Activated CD8-positive, alpha-beta T cell treated with anti-CD3 and anti-CD28 coated beads for 36 hours (primary cell): ENCODE measurements at places on chromosomes 4 and X.

GRCh38 chr4:103786014-103786413, 66.2 kb upstream of the TACR3 start:
- no peak for DNase-seq

- DNase-seq, result no peak
These were observed 81.6 kb upstream of the INPP4B start for GRCh38 chr4:142927721-142928120.

GRCh38 chrX:39945709-39946108, 152.0 kb downstream of the BCOR start:
- no peak for DNase-seq

- no peak for DNase-seq
These were observed 22.6 kb upstream of the IGFBP7 start for GRCh38 chr4:57132743-57133137.

DNA sequence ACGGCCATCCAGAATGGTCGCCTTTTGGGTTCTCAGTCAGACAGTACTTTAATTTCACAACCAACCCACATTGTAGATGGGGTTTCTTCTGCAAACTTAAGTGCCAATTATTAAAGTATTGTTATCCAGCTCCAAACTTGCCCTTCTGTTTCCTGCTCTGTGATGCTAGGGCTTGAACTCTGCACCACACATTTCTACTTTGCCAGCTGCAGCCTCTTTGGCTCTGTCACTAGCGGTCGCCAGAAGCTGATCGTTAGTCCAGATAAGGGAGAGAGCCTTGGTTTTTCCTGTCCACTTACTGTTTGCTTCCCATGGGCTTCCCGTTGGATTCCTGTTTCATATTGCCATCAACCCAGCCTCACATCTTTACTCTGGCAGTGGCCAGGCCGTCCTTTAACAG, 196.6 kb downstream of the ASB9 start:
- no peak for DNase-seq

DNA sequence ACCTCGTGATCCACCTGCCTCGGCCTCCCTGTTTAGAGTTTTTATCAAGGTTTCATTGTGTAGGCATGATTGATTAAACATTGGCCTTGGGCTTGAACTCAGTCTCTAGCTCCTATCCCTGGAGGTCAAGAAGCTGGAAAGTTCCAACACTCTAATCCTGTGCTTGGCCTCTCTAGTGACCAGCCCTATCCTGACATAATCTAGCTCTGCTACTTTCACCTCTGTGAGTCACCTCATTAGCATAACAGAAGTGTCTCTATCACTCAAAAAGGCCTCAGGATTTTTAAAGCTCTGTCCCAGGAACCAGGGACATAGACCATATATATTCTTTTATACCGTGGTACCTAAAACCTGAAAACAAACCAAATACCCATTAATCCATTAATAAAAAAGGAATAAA, 377.5 kb downstream of the CENPC start:
- no peak for DNase-seq

DNA sequence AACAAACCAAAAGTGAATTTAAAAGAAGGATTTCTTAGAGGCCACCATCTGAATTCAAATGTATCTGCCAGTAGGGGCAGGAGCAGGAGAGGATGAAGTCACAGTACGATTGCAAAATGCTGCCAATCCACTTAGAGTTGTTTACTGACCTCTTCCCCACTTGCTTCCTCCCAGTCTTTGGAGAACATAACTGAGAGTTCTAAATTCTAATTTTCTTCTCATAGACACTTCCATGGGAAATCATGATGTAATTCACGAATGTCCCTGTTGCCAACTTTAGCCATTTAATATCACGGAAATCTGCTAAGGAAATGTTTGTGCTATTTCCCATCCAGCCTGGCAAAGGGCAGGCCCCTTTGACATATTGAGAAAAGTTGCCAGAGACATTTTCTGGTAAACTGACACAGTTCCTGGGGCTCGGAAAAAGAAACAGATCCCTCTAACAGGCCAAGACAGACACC, 33.6 kb upstream of the NOCT start:
- no peak for DNase-seq

DNA sequence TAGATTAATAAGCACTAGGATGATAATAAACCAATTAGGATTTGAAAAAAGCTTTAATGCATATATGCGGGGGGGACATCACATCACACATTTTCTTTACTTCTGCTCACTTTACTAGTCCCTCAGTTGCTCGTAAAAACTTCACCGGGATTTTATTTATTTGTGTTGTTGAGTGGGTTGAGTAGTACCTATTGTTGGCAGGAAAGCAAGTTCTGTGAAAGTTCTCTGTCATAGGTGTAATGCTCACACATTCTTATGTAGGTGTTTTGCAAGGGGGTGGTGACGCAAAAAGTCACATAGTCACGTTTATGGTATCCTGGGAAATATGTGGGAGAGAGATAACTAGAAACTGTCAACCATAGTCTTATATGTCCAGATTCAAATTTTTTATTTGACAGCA, 65.3 kb downstream of the PDLIM5 start:
- DNase-seq, result no peak

GRCh38 chr4:163191999-163192398, 25.3 kb upstream of the NAF1 start:
- no peak for DNase-seq

- no peak for DNase-seq
These were observed 106.3 kb downstream of the FAM53A start for GRCh38 chr4:1577822-1578217.

GRCh38 chrX:51336584-51336983, 4.0 kb downstream of the NUDT10 start:
- DNase-seq, result peak; percentile 29
